H54 (cell line): ENCODE measurements at places on chromosomes 1 and 21.

GRCh38 chr1:193827516-193827915, 641.1 kb upstream of the B3GALT2 start:
- DNase-seq = no peak

DNA sequence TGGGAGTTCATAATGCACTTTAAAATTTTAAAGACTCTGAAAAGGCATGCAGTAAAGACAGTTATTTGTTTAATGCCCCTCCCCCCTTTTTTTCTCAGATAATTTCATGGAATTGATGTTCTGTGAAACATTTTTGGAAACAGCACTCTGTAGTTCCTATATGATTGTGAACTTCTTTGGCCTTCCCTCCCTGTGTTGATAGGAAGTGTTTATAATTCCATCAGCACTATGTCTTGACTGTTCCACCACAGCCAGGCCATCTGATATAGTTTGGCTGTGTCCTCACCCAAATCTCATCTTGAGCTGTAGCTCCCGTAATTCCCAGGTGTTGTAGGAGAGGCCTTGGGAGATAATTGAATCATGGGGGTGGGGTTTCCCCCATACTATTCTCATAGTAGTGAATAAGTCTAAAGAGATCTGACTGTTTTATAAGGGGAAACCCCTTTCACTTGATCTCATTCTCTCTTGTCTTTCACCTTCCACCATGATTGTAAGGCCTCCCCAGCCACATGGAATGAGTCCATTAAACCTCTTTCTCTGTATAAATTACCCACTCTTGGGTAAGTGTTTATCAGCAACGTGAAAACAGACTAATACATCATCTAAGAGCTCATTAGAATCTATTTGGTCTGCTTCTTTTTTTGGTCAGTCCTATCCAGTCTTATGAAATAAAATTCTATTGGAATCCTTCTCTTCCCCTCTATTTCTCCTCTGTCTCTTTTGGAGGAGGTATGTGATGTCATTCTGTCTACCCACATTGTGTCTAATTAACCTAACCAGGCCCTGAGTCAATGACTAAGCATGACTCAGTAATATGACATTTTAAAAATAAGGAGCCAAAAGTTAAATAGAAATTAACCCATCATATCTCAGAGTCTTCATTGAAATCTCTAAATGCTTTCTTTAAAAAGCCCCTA, 8.9 kb downstream of the CCDC185 start:
- no peak for DNase-seq

- DNase-seq = no peak
These were observed 17.6 kb upstream of the TMEM61 start for GRCh38 chr1:54962612-54963395.

GRCh38 chr1:155253208-155253607, 2.1 kb downstream of the ENTREP3 start:
- DNase-seq = no peak

DNA sequence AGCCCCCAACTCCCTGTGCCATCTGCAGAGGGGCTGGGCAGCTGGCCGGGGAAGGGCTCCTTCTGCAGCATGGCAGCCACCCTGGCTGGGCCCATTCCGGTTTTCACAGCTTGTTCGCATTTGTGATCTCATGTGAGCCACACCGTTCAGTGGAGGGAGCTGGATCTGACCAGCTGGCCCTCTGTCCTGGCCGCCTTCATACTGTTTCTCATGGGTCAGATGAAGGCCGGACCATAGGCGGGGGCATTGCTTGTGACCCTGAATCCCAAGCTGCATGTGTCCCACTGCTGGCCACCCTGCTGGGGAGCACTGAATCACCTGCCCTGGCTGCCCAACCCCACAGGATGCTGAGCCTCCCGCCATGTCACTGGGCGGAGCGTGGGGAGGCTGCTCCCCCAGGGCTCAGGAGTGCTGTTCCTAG, 36.4 kb upstream of the PRSS38 start:
- no peak for DNase-seq

GRCh38 chr1:77375990-77376389, 94.2 kb downstream of the AK5 start:
- DNase-seq = no peak

- no peak for DNase-seq
These were observed 1177.6 kb downstream of the PLA2G4A start for GRCh38 chr1:188006354-188006753.

GRCh38 chr1:12148958-12149790, 17.6 kb upstream of the TNFRSF1B start:
- no peak for DNase-seq

- no peak for DNase-seq
These were observed 36.2 kb upstream of the POU3F1 start for GRCh38 chr1:38082769-38083263.

- DNase-seq = no peak
These were observed 60.5 kb upstream of the ANGPTL3 start for GRCh38 chr1:62536865-62537264.

DNA sequence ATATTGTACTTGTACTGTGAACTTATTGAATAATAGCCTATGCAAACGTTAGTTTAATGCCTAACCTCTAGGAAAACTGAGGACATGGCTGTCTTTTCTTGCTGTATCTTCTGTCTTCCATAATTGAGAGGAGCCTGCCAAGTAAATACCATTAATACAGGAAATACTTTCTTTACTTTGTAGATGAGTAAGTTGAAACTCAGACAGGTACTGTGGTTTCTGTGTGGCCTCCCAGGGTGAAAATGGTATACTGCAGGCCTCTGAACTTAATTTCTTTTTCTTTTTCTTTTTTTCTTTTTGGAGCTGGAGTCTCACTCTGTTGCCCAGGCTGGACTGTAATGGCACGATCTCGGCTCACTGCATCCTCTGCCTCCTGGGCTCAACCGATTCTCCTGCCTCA, 208.8 kb upstream of the ADGRL4 start:
- DNase-seq = no peak

GRCh38 chr1:51924455-51924854, 45.9 kb upstream of the NRDC start:
- DNase-seq = peak; percentile 15

- peak; percentile 47 for DNase-seq
These were observed 9.5 kb downstream of the NOL9 start for GRCh38 chr1:6544831-6545230.

DNA sequence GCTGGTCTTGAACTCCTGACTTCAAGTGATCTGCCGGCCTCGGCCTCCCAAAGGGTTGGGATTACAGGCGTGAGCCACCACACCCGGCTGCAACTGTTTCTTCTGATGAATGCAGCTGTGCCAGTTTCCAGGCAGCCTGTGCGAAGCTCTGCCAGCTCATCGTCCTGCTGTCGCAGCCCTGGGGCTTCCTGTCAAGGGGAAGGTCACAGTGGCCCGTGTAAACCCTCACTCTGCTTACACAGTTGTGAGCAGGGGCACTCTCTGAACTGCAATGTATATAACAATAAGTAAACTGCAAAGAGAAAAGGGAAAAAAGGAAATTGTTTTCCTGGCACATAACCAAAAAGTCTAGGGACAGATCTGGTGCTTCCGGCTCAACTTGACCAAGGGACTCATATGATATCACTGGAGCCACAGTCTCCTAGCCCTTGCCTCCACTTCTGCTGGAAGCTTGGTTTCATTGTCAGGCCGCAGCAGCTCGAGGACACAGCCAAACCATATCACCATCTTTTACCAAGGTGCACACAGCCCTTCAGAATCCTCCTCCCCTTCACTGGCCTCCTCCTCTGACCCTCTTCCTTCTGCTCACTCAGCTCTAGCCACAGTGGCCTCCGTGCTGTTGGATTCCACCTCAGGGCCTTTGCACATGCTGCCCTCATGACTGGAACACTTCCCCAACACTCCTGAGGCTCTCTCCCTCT, 22.8 kb upstream of the LBR start:
- no peak for DNase-seq

- DNase-seq = no peak
These were observed 116.3 kb downstream of the GLUL start for GRCh38 chr1:182275271-182275670.

DNA sequence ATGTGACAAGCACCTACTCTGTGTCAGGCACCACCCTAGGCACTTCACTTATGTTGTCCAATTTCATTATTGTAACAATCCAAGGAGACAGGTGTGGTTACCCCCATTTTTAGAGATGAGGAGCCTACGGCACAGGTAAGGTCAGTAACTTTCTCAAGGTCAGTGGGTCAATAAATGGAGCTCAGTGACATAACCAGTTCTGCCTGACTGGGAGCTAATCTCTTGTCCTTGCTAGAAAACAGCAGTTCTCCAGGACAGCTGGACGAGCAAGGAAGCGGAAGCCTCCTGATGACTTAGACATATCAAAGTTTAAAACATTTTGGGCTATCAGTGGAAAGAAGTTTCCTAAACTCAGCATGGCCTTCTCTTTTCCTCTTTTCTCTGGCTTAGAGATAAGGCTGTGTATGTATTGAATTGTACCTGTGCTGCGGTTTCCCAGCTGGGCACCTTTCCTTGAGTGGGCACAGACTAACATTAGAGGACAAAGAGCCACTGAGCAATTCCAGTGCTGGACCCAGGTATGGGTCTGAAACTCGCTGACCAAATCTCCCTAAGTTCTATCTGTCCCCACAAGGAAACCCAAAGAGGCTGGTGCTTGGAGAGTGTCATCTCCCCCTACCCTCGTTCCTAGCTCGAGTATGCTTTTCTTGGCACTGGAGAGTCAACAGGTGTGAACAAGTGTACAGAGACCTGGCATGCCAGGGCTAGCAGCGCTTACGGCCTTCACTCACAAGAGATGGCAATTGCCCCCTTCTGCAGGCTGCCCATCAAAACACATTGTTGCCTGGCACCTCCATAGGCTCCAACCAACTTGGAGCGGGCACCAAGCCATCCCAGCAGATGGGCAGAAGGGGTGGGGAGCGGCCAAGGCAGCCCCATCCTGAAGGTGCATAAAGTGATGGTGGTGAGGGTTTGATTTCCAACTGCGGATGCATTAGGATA, 456.1 kb upstream of the PROX1 start:
- no peak for DNase-seq

- peak; percentile 29 for DNase-seq
These were observed 10.7 kb downstream of the ATP1A4 start for GRCh38 chr1:160161965-160162705.

DNA sequence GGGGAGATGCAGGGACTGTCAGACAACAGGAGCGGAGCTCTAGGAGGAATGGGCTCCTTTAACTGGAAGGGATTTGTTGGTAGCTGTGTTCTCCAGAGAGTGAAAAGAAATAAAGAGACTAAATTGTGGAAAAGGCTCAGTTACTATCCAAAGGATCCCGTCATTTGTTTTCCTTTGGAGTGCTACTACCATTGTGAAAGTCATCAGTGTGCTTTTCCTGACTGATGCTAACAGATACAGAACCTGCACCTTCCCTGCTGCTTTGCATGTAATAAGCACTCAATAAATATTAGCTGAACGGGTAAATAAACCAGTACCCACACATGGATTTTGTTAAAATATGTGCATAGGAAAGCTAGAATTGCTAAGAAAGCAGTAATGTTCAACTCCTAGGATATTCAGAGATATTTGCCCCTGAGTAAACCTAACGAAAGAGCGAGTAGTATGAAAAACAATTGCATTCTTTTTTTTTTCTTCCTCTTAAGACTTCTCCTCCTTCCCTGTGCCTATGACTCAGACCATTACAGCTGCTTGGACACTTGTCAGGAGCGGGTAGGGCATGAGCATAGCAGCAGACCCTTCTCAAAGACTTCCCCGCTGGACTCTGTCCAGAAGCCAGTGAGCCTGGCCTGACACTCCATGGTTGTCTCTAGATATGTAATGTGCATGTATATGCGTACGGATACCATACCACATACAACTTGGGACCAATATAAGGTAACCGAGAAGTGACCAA, 41.7 kb downstream of the PTGFRN start:
- DNase-seq = no peak

DNA sequence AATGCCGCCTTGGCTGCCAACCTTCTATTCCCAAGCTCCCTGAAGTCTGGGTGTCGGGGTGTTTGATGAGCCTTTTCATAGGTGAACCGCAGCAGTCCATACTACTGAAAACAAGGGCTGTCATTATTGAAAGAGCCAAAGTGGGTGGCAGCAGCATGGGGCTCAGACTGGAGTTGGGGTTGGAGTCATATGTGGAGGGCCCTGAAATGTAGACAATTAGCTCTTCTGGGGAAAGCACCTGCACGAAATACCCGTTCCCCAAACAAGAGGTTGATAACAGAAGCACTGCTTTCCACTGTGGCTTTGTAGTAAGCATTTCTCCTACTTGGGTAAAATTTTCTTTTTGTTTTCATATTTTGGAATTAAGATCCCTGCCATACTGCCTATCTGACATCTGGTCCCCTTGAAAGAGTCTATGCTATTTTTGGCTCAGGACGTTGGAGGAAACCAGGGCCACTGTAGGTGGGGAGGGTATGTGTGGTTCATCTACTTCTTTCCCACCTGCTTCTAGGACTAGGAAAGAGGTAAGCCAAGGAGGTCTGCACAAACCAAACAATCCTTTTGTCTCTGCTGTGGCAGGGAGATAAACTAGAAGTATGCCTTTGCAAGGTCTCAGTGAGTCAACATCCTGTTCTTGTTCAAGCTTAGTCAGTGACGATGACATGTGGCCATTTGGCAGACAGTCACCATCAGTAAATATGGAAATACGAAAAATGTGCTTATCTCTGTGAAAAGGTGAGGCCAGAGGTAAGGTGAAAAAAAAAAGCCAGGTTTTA, 197.0 kb upstream of the UBE2U start:
- peak; percentile 23 for DNase-seq

DNA sequence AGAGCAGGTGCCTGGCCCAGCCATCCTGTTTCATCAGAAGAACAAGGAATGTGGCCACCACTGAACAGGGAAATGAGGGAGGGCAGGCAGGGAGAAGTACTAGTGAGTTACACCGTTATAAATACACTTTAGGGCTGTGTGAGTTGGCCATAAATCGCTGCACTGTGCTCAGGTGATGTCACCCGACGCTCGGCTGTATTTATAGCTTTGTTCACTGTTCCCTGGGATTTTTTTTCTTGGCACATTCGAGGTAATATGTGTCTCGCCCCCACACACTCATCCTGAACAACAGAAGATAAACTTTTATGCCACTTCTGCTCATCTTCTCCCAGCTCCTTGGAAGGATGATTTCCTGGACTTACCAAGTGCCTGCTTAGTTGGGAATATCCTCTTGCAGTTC, 9.0 kb upstream of the KIRREL1 start:
- no peak for DNase-seq

DNA sequence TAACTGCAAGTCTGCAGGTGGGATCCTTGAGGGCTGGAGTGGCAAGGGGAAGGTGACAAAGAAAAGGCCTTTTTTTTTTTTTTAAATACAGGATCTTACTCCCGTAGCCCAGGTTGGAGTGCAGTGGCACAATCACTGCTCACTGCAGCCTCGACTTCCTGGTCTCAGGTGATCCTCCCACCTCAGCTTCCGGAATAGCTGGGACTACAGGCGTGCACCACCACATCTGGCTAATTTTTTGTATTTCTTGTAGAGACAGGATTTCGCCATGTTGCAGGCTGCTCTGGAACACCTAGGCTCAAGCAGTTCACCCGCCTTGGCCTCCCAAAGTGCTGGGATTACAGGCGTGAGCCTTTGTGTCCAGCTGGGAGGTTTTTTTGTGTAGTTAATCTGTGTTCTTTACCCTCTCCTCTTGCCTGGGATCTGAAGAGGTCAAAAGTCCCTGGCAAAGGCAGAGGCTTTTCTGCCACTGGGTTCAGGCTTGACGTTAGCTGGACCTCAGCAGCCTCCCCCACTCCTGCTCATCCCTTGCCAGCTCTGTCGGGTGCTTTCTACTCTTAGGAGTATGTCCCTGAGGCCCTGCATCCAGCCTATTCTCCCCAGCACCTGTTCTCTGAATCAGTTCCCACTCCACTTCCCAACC, 5.2 kb downstream of the IL6R start:
- DNase-seq = no peak
